C1 segment of cervical spinal cord (tissue), 14 donors: ENCODE measurements at places on chromosomes 2 and 18.

GRCh38 chr2:215532844-215533243 lies 97.0 kb upstream of the FN1 start:
- DNase-seq, result no peak

DNA sequence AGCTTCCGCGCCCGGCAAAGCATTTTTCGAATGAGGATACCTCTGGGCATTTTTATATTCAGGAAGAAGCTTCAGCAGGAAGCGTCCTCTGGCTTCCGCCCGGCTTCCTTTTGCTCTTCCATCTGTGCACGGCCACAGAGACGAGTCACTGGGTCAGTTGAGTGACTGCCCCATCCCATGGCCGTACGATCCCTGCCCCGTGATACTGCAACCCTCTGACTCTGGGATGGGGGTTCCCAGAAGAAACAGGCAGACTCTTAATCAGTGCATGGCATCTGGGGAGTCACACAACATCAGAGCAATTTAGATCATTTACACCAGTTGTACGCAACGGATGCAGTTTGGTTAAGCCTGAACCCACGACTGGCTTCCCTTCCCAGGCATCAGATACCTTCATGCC lies 40.9 kb downstream of the SLC4A3 start:
- no peak for DNase-seq

GRCh38 chr2:174577967-174578589 lies 19.5 kb downstream of the WIPF1 start:
- no peak for DNase-seq

GRCh38 chr2:67790622-67791021 lies 272.2 kb downstream of the C1D start:
- no peak for DNase-seq

- DNase-seq, result no peak
These were observed 78.6 kb downstream of the FAM228A start for GRCh38 chr2:24253303-24253919.

DNA sequence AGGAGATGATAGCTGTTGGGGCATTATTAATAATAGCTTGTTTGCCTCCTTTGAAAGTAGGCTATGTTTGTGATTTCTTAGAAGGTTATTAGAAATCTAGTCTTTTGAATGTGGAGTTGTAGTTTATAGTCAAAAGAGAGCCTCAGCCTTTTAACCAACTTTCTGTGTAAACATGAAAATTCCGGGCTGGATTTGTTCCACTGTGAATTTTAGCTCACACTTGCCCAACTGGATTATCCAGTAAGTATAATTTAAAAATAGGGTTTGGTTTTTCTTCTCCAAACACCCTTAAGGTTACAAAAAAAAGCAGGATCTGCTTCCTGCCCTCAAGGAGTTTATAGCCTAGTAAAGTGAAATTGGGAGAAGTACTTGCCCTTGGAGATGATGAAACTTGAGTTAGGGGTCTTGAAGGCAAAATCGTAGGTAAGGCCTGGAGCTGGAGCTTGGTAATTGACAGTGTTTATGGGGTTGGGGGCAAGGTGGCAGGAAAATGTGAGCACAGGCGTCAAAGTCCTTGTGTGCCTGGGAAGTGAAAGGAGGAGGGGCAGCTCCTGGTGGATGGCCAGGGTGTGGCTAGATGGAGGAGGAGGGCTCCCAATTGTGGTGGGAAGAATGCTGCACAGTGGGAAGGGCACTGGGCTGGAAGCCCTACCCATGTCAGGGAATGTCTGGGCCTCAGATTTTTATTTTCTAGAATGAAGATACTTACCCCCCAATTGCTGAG lies 21.3 kb downstream of the ITGA6 start:
- DNase-seq, result no peak

DNA sequence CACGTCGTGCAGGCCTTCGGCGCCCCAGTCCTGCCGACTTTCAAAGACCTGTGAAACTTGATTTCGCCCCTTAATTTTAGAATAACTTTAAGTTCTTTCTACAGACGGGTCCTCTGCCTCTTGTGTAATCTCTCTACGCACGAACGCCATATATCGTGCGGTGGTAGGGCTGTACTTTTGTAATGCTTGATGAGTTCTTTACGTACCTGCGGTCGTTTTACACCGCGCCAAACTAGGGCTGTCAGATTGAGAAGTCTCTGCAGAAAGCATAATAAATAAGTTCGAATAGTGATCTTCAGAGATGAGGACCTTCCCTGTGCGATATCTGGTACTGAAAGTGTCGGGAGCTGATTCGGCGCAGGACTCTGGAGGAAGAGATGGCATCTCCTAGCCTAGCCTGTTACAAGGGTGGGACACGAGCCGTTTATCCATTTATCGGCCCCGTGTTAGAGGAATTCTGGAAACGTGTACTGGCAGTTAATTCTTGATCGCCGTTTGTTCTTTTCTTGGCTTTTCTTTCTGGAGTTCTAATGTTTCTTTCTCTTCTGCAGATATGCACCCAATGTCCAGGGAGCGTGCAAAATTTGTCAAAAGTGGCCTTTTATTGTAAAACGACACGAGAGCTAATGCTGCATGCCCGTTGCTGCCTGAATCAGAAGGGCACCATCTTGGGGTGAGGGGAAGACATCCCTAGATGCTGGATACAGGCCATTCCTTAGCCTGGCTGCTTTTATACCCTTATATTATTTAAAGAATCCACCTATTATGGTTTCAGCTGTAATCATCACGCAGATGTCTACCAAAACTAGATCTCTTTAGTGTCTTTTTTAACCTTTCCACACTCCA lies 781 bp upstream of the SLC5A6 start:
- DNase-seq, result no peak

GRCh38 chr2:120511947-120512710 lies 166.2 kb downstream of the INHBB start:
- no peak for DNase-seq

DNA sequence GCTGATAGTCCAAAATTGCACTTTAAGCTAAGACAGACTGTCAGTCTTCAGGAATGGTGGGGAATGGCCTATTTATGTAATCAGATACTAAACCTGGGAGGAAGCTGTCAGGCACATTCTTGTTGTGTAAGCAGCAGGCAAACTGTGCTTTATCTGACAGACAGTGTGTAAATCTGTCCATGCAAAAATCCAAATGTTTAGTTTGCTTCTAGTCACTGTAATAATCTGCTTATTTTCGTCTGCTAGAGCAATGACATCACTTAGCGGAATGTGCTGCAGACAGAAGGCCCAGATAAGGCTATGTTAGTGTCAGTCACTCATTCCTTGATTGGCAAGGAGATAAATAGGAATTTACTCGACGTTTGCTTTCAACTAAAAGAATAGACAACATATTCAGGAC lies 263.5 kb downstream of the ZNF407 start:
- no peak for DNase-seq

DNA sequence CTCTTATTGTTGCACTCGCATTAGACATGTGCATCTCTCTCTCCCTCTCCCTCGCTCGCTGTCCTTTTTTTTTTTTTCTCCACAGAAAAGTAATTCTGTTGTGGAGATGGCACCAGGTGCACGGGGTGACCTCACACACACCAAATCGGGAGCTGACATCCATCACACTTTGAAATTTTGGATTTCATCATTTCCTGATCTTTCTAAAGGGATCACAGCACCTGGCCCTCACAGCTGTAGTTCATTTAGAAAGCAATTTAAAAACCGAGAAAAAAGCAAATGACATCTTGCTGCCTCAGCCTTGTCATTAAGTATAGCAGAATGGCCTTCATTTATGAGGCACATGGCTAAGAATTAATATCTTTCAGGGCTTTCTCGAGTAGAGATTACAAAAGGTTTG lies 717.2 kb downstream of the RNF144A start:
- DNase-seq, result no peak

DNA sequence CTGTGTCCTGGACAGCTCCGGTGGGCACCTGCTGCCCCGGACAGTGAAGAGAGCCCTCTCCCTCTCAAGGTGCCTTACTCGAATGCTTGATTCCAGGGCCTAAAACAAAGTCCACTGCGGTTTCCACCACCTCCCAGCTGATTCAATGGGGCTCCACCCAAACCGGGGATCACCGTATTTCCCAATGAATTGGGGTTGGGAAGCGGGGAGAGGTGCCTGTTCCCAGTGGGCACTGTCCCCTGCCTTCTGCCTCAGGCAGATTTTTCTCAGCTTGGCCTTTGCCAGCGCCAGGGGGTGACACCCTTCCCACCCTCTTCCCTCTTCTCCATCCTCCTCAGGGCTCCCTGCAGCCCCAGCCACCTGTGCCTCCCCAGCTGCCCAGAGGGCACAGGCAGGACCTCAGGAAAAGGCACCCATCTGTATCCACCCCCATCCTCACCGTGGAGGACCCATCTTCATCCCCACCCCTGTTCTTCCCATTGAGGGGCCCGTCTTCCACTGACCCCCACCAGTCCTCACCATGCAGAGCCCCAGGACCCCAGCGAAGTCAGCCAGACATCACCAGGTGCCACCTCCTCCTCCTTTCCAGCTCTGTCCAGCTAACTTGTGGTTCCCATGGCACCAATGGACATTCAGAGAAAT lies 66.7 kb upstream of the HPCAL1 start:
- DNase-seq, result no peak

GRCh38 chr2:38123911-38124310 lies 48.0 kb upstream of the CYP1B1 start:
- DNase-seq, result no peak

DNA sequence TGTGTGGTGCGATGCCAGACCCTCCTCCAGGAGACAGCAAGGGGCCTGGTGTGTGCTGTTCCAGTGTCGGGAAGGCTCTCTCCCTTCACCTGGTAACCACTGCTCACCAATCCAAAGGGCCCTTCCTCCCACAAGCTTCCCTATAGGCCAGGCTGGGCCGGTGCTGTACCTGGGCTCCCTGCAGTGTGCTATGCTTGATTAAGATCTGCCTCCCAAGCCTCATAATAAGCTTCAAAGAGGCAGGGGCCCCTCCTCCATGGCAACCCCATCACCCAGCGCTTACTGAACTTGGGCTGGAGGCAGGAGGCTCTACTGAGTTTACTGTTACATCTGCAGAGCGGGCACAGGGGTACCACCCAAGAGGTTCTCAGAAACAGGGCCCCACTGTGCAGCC lies 4.5 kb upstream of the MAL start:
- DNase-seq, result no peak

- DNase-seq, result no peak
These were observed 593.2 kb upstream of the ZNF804A start for GRCh38 chr2:184004948-184005672.

DNA sequence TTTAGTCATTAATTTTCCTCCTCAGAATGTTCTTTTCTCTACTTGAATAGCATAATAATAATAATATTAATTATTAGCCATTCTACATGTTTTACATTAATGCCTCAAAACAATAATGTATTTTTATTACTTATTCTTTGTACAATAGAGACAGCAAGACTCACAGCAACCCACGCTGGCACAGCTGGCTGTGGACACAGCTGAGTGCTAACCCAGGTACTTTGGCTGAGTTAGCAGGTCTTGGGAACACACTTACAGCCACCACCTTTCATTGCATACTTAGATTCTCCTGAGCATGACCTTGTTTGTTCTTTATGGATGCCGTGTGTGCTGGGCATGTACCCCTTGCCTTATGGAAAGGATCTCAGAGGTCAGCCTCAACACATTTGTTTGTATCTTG lies 260.2 kb upstream of the ST6GAL2 start:
- no peak for DNase-seq

DNA sequence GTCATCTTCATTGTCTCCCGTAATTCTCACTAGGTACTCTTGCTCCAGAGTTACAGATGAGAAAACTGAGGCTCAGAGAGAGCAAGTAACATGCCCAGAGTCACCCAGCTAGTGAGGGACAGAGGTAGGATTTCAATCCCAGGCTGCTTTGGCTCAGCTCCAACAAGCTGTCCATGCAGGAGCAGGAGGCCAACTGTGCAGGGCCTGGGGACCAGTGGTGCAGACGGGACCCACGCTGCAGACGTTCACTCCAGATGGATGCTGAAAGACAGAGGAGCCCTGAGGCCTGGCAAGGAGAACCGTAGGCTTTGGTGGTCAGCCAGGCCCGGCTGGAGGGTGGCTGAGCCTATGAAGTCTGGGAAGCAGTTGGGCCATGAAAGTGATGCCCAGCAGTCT lies 102.6 kb downstream of the MCFD2 start:
- DNase-seq, result no peak

GRCh38 chr2:78757640-78758039 lies 267.9 kb upstream of the REG3G start:
- DNase-seq, result no peak

DNA sequence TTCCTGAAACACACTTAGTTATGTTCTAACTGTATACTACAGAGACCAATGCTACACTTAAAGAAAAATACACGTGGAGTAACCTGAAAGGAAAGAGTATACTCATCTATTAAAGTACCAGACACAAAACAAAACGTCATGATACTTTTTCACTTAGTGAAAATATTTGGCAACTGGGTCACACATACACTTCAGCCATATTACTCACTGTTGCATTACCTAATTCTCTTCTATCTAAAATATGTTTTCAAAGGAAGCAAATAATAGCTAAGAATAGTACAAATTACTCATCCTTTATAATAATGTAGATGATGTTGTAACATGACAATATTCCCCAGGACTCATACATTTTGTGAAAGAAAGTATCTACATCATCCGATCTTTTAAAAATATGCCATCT lies 76.5 kb upstream of the EPB41L3 start:
- DNase-seq, result no peak

GRCh38 chr2:172182624-172183023 lies 79.9 kb upstream of the DLX2 start:
- no peak for DNase-seq

DNA sequence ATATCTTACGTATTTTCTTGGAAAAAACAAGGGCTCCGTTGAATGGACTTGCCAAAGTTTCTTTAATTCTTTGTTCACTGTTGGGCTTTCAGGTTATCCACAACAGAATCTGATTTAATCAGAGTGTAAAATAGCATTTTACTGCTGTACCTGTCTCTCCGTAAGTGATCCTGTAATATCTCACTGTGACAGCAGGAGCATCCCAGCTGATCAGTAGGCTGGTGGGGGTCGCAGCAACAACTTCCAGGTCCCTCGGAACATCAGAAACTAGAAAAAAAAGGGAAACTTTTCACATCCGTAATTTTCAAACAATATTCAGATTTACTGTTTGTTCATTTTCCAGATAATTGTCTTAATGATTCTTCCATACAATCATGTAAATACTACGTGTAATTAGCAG lies 51.2 kb downstream of the FN1 start:
- DNase-seq, result no peak

GRCh38 chr2:138244501-138244925 lies 257.1 kb upstream of the SPOPL start:
- DNase-seq, result no peak

DNA sequence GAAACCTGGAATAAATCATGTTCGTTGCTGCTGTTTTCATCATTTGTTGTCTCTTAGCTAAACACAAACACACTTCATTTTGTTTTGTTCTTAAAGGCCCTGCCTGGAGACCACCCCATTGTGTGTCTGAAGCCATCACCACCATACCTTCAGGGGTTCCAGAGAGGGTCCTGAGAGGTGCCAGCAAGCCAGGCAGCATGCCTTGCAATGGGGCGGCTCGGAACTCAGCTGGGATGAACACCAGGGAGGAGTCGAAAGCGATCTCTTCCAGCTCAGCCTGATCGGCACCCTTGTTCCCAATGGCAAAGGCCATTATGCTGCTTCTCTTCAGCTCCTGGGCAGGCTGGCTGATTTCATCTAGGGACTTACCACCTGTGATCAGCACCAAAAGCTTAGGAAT lies 33.2 kb downstream of the COL6A3 start:
- no peak for DNase-seq

GRCh38 chr2:139031722-139032121 lies 251.5 kb upstream of the NXPH2 start:
- no peak for DNase-seq

- no peak for DNase-seq
These were observed 22.4 kb downstream of the ODC1 start for GRCh38 chr2:10425699-10426098.

GRCh38 chr18:48931680-48932461 lies 18.9 kb downstream of the SMAD7 start:
- no peak for DNase-seq
